Activated naive CD8-positive, alpha-beta T cell treated with anti-CD3 and anti-CD28 coated beads, Interleukin-2, amount 10 ng/mL, durations not matched to agents 7 days and 5 days (primary cell): ENCODE measurements at places on chromosomes 6 and 20. TPM values are rescaled to one million over a fixed set of nuclear protein-coding genes. Genes with fewer than 3 reads are reported as not detected.

DNA sequence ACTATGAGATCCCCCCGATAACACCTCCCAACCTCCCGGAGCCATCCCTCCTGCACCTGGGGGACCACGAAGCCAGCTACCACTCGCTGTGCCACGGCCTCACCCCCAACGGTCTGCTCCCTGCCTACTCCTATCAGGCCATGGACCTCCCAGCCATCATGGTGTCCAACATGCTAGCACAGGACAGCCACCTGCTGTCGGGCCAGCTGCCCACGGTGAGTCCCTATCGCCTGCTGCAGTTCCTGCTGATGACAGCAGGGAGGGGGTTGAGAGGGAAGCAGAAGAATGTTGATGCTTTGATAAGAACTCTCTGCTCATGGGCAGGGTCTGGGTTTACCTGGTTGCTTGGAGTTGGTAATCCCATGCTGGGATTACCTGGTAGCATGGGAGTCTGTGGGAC is 91.9 kb downstream of the TOX2 start:
- no peak for DNase-seq

DNA sequence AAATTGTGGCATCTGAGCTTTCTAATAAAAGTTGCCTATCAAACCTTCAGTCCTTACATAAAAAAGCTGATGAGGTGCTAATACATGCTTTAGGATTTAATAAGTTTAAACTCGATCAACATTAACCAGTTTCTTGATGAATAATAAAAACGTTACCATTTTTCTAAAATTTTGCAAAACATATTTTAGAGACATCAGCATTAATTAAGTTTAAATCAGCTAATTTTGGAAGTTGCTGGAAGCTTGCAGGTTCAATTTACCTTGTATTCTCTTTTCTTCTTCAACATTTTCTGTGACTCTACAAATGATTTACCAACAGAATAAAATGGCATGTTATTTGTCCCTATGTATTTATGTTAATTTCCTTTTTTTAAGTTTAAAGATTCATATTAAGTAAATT is 365.3 kb upstream of the OPRM1 start:
- no peak for DNase-seq

GRCh38 chr6:111406200-111406721 is 76.8 kb downstream of the REV3L start:
- DNase-seq: no peak

The TRIM15 gene
- not detected for total RNA-seq

The AURKA gene
- total RNA-seq: 52.4 TPM
